AG09309 (cell line): ENCODE measurements at places on chromosomes 6 and 20.

DNA sequence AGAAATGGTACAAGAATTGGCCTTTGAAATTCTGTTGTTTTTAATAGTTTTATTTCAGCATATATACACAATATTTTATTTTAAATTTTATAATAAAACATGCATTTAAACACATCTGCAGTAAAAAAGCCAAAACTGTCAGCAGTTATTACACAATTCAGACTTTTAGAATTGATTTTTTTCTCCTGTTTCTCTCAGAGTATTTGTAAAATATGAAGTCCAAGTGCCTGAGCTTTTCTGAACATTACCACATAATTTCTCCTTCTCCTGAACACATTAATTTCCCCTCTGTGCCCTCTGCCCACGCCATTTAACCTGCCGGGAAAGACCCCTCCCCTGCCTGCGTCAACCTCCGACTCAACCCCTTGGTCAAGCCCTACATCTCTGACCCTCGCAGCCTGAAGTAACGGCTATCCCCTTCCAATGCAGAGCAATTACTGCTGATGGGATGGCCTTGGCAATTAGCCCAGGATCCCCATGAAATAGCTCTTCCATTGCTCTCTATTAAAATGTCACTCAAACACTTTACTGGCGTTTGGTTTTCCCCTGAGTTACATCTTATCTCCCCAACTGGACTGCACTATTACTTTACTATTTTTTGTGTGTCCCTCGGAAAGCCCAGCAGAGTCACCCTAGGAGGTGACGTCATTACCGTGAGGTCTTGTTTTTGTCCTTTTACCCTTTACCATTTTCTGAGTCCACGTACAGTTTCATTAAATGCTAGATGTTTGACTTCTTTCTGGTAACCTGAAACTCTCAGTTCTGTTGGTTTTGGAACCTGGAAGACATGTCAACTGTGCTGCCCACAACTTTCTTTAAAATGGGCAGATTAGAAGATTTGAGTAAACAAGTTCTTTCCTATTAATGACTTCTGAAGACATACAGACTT is 146.7 kb upstream of the TAB2 start:
- no peak for DNase-seq

GRCh38 chr6:123352705-123353104 is 284.0 kb downstream of the TRDN start:
- DNase-seq, result no peak

- peak; percentile 52 for DNase-seq
Measured at GRCh38 chr6:150267686-150268561, 100.9 kb upstream of the IYD start.

DNA sequence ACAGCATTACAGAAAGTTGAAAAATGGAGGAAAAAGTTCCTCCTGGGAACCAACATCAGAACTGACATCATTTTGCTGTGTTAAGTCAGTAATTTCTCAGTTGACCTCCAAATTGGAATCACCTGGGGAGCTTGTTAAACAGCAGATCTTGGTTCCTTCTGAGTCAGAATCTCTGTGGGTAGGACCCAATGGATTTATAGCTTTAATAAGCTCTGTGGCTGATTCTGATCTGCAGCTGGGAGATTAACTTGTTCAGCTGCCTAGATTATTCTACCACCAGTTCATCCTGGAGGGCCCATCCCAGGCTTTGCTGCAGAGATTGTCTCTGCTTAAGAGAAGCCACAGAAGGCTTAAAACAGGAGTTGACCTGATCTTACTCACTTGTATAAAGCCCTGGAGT is 90.7 kb upstream of the POPDC3 start:
- peak; percentile 76 for DNase-seq

DNA sequence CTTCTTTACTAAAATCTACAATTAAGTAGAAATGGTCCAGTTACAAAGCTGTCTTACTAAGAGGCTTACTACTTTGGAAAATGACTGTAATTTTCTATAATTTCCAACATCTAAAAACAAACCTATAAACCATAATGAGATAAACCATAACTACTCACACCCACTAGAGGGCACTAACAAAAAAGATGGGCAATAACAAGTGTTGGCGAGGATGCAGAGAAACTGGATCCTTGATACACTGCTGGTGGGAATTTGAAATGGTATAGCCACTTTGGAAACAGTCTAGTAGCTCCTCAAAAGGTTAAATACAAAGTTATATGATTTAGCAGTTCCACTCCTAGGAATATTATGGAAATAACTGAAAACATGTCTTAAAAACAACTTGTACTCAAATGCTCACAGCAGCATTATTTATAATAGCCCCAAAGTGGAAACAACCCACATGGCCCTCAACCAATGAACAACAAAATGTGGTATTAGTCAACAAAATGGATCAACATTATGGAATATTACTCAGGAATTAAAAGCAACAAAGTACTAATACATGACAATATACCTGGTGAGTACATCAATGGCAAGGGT is 50.6 kb downstream of the GJA10 start:
- DNase-seq, result no peak

DNA sequence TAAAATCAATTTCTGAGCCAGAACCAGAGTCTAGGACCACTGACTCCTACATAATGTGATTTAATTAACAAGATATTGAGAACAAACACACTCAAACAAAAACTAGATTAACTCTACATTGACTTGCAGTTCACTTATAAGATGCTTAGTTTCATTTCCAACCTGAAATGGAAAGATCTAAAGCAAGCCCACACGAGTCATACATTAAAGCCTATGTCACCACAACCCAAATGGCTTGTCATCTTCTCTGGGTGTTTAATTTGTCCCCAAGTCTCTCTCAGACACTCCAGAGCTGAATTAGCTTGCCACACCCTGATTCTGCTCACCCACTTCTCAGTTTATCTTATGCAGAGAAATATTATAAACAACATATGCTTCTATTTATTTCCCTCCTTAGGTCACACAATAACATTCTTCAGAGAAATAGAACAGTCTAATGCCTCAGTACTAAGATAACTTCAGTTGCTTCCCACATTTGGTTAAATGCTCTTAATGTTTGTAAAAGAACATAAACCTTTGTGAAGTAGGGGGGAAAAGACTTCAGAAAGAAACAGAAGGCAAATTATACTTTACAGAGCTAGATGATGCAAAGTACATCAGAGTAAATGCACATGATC is 8.8 kb upstream of the FBXO30 start:
- no peak for DNase-seq

DNA sequence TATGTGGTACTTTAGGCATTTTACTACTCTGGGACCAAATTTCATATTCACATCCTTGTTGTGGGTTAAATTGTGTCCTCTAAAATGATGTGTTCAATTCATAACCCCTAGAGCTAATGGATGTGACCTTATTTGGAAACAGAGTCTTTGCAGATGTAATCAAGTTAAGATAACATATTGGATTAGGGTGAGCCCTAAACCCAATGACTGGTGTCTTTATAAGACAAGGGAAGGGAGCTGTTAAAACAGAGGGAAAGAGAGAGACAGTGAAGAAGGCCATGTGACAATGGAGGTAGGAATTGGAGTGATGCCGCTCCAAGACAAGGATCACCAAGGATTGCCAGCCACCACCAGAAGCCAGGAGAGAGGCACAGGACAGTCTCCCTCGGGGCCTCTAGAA is 220.0 kb downstream of the ADGRG6 start:
- DNase-seq, result no peak

DNA sequence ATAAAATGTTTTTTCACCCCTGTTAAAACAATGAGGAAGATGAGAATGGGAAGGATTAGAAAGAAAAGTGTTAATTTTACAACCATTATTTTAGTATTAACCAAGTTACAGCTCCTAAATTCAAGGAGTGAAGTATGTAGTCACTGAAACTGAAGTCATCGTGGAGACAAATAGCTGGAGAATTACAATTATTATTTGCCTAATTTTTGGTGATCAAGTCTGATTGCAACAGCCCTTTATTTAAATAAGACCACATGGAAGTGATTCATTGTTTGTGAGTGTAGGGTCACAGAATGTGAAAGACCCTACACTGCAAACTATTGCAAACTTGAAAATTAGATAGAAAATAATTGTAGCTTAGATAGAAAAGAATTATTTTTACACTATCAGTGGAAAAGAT is 292.4 kb downstream of the CENPW start:
- no peak for DNase-seq

- DNase-seq, result no peak
Measured at GRCh38 chr6:153130515-153131036, 506 bp downstream of the RGS17 start.

DNA sequence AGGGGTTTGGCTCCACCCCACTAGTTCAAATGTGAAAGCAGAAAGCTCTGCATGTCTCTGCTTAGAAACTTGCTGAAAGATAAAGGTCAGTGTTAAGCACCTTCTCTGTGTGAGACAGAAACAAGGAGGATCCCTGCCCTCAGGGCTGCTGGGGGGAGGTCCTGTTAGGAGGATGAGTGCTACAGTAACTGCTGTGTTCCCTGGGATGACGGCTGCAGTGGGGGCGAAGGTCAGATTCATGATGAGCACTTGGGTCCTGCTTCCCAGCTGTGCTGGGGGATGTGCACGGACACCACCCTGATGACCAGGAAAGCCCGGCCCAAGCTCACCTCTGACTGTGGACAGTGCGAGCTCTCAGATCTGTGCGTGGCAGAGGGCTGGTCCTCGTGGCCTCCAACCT is 252.6 kb downstream of the DLL1 start:
- no peak for DNase-seq

DNA sequence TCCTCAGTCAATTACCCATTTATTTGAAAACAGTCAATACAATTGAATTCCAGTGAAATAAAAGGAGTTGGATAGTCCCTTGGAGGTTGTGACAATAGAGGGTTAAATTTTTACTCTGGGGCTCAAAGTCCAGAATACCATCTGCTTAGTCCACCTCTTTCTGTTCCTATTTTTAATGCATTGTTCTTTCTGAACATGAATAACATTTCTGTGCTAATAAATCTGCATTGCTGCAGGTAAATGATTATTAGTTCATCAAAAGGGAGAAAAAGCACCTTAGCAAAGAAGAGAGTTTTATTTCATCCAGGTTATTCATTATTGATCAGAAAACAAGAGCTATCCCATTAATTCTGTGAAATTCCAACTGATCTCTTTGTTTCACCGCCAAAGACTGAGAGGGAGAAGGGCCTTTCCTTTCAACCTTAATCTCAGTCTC is 166.1 kb upstream of the OLIG3 start:
- DNase-seq, result no peak

- DNase-seq, result no peak
Measured at GRCh38 chr20:24376311-24377099, 92.9 kb upstream of the SYNDIG1 start.

GRCh38 chr6:76703285-76703684 is 630.8 kb upstream of the IMPG1 start:
- DNase-seq, result no peak

- no peak for DNase-seq
Measured at GRCh38 chr6:72933233-72933632, 292.1 kb downstream of the KHDC1L start.

DNA sequence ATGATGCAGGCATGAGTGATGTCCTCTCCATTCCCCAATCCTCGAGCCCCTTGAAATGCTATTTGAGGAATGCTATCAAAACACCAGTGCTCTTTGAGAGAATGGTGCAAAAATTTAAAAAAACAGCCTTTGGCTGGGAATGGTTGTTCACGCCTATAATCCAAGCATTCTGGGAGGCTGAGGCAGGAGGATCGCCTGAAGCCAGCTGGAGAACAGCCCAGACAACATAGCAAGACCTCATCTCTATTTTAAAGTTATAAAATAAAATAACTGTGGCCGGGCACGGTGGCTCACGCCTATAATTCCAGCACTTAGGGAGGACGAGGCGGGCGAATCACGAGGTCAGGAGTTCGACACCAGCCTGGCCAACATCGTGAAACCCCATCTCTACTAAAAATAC is 4.2 kb upstream of the VARS1 start:
- no peak for DNase-seq

GRCh38 chr6:35071347-35071994 is 69.7 kb downstream of the TCP11 start:
- no peak for DNase-seq

- no peak for DNase-seq
Measured at GRCh38 chr20:10604865-10605440, 68.8 kb downstream of the JAG1 start.

DNA sequence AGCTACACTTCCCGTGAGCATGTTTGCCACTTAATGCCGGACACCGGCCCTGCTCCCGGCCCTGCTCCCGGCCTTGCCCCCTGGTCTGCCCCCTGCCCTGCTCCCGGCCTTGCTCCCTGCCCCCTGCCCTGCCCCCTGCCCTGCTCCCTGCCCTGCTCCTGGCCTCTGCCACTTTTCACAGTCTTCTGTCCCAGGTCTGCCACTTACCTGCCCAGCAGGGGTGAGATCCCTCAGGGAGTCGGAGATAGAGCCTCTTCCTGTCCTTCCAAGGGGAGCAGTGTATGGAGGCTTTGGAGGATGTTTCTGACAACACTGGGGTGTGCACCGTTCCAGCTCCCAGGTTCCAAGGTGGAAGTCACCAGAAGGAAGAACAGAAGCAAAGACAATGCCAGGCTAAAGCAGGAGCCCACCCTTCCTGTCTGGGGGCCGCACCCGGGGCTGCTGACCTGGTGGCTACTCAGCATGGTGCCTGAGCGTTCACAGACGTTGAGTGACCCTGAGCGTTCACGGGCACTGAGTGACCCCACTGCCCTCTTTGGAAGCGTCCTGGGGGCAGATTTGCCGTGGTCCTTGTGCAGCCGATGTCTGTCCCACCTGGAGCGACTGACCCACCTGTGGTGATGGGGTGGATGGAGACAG is 199.8 kb downstream of the DLL1 start:
- no peak for DNase-seq
